ENCODE measurements at places on chromosomes 13 and 19. TPM values are rescaled to one million over a fixed set of nuclear protein-coding genes. Genes with fewer than 3 reads are reported as not detected.

SCN1B gene
- 2.0 TPM for total RNA-seq

C13orf46 gene
- total RNA-seq: 6.6 TPM

ZNF549 gene
- 3.5 TPM for total RNA-seq

GRCh38 chr13:110073982-110074381, 233.0 kb downstream of the COL4A1 start:
- H3K36me3 ChIP-seq: no peaks in the 10 kb centered on the region
- peaks cover 8% of the 10 kb centered on the region for H3K4me1 ChIP-seq

DNA sequence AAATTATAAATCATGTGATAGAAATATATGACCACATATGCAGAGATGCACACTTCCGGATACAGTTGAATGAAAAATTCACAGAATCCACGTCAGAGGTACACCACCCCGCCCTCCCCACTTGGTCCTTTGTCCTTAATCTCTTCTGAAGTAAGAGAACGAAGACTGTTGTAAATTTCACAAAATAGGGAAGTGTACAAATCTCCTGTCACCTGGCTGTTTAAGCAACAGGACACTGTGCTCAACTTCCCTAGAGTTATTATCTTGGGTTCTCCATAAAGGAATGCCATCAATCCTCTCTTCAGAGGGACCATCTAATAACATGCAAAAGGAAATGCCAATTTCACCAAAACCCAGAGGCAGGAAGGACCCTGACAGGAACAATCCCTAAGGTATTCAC, 10.5 kb upstream of the CEACAM6 start:
- H3K27me3 ChIP-seq: peaks cover 49% of the 10 kb centered on the region
- no peak overlapping the region for H3K27ac ChIP-seq
- H3K4me3 ChIP-seq: no peak overlapping the region

NLRP4 gene
- total RNA-seq: not detected

GRCh38 chr13:85262499-85262898, 536.7 kb downstream of the SLITRK6 start:
- H3K4me1 ChIP-seq: no peaks in the 10 kb centered on the region
- no peaks in the 10 kb centered on the region for H3K27me3 ChIP-seq
- DNase-seq: no peak

GRCh38 chr13:26168237-26168814, 53.8 kb downstream of the RNF6 start:
- H3K4me1 ChIP-seq: no peaks in the 10 kb centered on the region
- no peaks in the 10 kb centered on the region for H3K36me3 ChIP-seq

DNA sequence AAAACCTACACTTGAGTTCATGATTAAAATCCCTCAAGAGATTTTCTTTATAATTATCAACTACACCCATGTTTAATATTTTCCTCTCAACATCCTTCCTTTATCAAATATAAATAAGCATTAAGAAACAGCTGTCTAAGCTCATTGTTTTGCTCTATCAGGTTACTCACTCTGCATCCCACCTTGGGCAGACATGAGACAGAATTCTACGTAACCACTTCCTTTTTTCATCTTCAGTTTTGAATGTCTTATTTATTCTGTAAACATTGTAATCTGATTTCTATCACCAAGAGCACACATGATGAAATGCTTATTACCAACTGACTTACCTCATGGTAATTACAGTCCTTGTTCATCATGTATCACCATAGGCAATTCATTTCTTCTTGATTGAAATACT, 1256.6 kb upstream of the ATXN8OS start:
- H3K36me3 ChIP-seq: no peaks in the 10 kb centered on the region
- no peak for DNase-seq
- H3K4me3 ChIP-seq: no peak overlapping the region
- H3K27ac ChIP-seq: no peak overlapping the region

CUL4A gene
- 197 TPM for total RNA-seq

- peaks cover 34% of the 10 kb centered on the region for H3K4me1 ChIP-seq
- H3K4me3 ChIP-seq: peak within 1 kb of the TSS; percentile 83
- H3K27me3 ChIP-seq: no peaks in the 10 kb centered on the region
- H3K27ac ChIP-seq: peak within 1 kb of the TSS; percentile 73
- no peaks in the 10 kb centered on the region for H3K36me3 ChIP-seq
- peak; percentile 90 for DNase-seq
These were observed at the start of gene GPC6 for GRCh38 chr13:93226623-93227279. Gene GPC6, plus strand, starts transcription at chr13:93226807.

- DNase-seq: no peak
- H3K36me3 ChIP-seq: no peaks in the 10 kb centered on the region
- H3K4me1 ChIP-seq: no peaks in the 10 kb centered on the region
- H3K4me3 ChIP-seq: no peak overlapping the region
These were observed 30.8 kb upstream of the LRCH1 start for GRCh38 chr13:46521921-46522747.

- H3K4me3 ChIP-seq: peak overlapping the region; percentile 78
- H3K27me3 ChIP-seq: no peaks in the 10 kb centered on the region
- peak overlapping the region; percentile 57 for H3K27ac ChIP-seq
- H3K36me3 ChIP-seq: no peaks in the 10 kb centered on the region
- DNase-seq: peak; percentile 61
These were observed 666 bp downstream of the BIVM start for GRCh38 chr13:102799426-102800144.

VSTM2B gene
- total RNA-seq: not detected

FUT6 gene
- total RNA-seq: not detected

DNA sequence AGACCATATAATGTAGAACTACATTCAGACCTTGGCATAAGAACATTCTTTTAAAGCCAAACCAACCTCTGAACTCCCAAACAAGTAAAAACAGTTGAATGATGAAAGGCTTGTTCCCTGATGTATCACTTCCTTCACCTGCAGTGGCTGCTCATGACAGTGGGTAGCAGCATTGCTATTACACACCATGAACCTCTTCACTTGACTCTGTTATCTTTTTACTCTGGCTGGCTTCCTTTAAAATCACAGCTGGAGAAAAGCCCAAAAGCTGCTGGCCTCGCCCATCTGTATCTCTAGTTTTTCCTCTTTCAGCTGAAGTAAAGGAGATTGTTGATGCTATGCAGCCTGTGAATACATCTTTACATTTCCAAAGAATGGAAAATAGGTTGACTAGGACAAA, 22.6 kb downstream of the THSD1 start:
- H3K27ac ChIP-seq: no peak overlapping the region
- DNase-seq: no peak
- H3K36me3 ChIP-seq: peaks cover 5% of the 10 kb centered on the region
- no peaks in the 10 kb centered on the region for H3K4me1 ChIP-seq
- H3K4me3 ChIP-seq: no peak overlapping the region

- DNase-seq: no peak
- H3K27me3 ChIP-seq: no peaks in the 10 kb centered on the region
- H3K27ac ChIP-seq: no peak overlapping the region
- peaks cover 18% of the 10 kb centered on the region for H3K4me1 ChIP-seq
- no peak overlapping the region for H3K4me3 ChIP-seq
These were observed 1.7 kb upstream of the SMAD9 start for GRCh38 chr13:36921631-36922301.

- H3K27ac ChIP-seq: no peak overlapping the region
- H3K4me1 ChIP-seq: no peaks in the 10 kb centered on the region
- H3K36me3 ChIP-seq: no peaks in the 10 kb centered on the region
- DNase-seq: no peak
These were observed 13.8 kb upstream of the SLITRK1 start for GRCh38 chr13:83895994-83896580.

WDR87 gene
- total RNA-seq: not detected

DNA sequence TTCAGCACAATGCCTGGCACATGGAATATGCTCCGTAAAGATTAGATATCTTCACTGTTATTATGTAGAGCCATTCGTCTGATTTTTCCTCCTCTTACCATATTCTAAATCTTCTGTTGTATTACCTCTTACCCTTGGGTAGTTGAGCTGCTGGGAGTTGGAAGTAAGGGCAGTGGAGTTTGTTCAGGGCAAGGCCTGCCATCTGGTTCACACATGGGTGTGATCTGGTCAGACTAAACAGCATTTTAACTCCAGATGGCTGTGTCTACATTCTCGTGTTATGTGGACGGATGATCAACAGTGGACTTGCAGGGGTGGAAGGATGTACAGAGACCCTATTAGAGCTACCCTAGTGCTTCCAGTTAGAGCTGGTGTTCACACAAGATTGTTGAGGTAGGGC, 164.9 kb downstream of the ZIC5 start:
- H3K27ac ChIP-seq: no peak overlapping the region
- no peak overlapping the region for H3K4me3 ChIP-seq
- DNase-seq: no peak
- H3K27me3 ChIP-seq: no peaks in the 10 kb centered on the region
- H3K36me3 ChIP-seq: no peaks in the 10 kb centered on the region

CPT1C gene
- 16.6 TPM for total RNA-seq

ZNF99 gene
- total RNA-seq: not detected

DNA sequence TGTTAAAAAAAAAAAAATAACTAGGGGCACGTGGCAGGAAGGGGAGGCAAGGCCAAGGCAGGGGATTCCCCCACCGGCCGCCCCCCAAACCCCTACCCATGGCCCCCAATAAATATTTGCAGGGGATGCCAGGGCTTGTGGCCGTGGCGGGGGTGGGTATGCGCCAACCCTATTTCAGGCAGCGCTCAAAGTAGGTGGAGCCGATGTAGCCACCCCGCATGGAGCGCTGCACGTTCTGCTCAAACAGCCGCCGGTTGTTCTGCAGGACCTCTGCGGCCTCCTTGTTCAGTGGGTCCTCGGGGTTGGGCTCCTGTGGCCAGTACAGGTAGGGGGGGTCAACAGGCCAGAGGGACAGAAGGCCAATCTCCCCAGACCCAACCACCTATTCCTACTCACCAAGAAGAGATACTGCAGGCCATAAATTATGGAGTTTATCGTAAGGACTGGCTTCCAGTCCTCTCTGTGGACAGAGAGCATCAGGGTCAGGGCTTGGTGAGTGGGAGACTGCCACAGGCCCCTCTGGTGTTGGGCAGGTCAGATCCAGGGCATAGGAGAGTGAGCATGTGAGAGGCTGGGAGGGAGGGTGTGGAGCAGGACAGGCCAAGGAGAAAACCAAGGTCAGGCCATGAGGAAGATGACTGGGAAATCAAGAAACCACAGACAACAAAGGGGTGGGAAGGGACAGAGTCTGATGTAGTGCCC, 1.2 kb upstream of the CHMP2A start:
- peak overlapping the region; percentile 79 for H3K27ac ChIP-seq
- H3K36me3 ChIP-seq: peaks cover 16% of the 10 kb centered on the region
- H3K4me3 ChIP-seq: no peak overlapping the region
- H3K27me3 ChIP-seq: no peaks in the 10 kb centered on the region

- H3K36me3 ChIP-seq: no peaks in the 10 kb centered on the region
- DNase-seq: no peak
- H3K27ac ChIP-seq: no peak overlapping the region
- H3K4me1 ChIP-seq: no peaks in the 10 kb centered on the region
- no peak overlapping the region for H3K4me3 ChIP-seq
These were observed 32.6 kb upstream of the ASF1B start for GRCh38 chr19:14168993-14169392.

GRCh38 chr19:54478677-54479266, 5.7 kb upstream of the CDC42EP5 start:
- H3K4me3 ChIP-seq: no peak overlapping the region
- peak; percentile 63 for DNase-seq
- H3K27me3 ChIP-seq: no peaks in the 10 kb centered on the region
- no peak overlapping the region for H3K27ac ChIP-seq
- no peaks in the 10 kb centered on the region for H3K4me1 ChIP-seq
- H3K36me3 ChIP-seq: no peaks in the 10 kb centered on the region
